ENCODE measurements at places on chromosomes 7 and 10. TPM values are rescaled to one million over a fixed set of nuclear protein-coding genes. Genes with fewer than 3 reads are reported as not detected.

SPDYE2 gene
- not detected for total RNA-seq

GLI3 gene
- 0.08 TPM for total RNA-seq

GDF2 gene
- total RNA-seq = not detected

PILRB gene
- total RNA-seq = 24.0 TPM

All from A549 treated with GW870086 at 1 μM for 4 hours (cell line).